ENCODE measurements at places on chromosomes 2 and 18.

DNA sequence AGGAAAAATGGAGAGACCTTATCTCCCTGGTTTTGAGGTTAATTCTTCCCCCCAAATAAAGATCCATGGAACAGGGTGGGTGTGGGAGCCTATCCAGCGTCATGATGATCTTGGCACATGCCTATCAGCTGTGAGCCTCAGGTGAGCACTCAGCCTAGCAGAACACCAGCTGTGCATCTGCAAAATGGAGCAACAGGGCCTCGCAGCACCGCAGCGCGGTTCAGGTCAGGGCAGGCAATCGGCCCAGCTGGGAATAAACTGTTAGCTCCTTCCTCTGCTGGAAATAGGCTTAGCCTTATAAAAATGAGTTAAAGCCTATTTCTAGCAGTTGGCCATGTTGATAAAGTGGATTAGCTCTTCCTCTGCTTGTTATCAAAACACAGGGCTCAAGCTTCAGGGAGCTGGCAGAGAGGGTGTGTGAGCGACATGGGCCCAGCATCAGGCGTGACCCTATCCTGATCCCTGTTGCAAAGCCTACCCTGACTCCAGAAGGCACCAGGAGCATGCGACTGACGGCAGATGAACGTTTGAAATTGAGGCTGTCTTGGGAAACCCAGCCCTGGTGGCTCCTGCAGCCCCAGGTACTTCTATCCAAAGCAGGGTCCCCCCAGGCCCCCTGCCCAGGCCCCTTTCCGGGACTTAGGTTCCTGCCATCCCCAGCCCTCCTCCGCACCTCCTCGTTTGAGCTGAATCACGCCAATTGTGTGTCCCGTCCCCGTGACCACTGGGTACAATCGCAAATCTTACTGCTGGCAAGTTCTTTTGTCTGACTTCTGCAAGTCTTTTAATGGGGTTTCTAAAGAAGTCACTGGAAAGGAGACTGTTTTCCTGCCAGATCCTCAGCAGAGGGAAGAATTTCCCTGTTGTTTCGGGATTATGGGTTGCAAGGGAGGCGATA is 35.4 kb downstream of the ARHGEF4 start:
- no peak for DNase-seq

DNA sequence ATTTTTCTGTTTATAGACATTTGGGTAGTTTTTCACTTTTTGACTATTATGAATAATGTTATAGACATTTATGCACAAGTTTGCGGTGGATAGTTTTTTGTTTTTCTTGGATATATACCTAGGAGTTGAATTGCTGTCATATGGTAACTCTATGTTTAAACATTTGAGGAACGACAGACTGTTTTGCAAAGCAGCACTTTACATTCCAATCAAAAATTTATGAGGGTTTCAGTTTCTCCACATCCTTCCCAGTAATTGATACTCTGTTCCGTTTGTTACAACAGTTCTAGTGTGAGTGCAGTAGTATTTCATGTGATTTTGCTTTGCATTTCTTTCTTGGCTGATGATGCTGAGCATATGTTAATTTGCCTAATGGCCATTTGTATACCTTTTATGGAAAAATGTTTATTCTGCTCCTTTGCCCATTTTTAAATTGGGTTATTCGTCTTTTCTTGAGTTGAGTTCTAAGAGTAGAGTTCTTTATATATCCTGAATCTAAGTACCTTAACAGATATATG is 617.3 kb upstream of the LRATD1 start:
- no peak for DNase-seq

- DNase-seq = peak; percentile 73
These were observed 49.6 kb upstream of the PAIP2B start for GRCh38 chr2:71276311-71277146.

- peak; percentile 44 for DNase-seq
These were observed 62.1 kb downstream of the NABP1 start for GRCh38 chr2:191740016-191740419.

GRCh38 chr2:9753665-9754531 is 89.4 kb upstream of the TAF1B start:
- DNase-seq = peak; percentile 50

GRCh38 chr2:171266102-171266501 is 105.4 kb upstream of the TLK1 start:
- no peak for DNase-seq

DNA sequence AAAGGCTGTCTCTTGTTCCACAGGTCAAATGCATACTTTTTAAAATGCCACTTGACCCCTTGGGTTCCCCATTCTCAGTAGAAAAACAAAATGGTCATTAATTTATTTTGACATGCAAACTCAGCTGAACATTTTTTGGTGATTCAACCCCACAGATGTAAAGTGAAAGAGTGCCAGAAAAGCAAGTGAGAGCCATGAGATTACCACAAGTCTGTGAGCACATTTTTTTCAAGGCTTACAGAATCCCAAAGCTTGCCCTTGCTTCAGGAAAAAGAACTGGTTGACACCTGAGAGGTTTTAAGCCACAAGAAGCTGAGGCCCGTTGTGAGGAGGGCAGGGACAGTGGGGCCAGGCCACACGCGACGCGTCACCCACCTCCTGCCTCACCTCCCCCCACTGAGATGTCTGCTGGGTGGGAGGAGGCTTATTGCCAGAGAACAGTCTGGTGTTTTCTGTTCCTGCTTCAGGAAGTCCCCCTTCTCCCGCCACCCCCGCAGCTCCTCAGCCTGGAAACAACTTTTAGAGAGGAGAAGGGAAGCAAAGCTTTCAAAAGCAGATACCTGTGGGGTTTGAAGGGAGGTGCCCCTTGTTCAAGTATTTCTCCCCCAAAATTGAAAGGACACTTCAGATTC is 70.4 kb upstream of the CYP1B1 start:
- DNase-seq = no peak

- DNase-seq = no peak
These were observed 156.4 kb upstream of the PXDN start for GRCh38 chr2:1900732-1901131.

- no peak for DNase-seq
These were observed 157.0 kb upstream of the SERPINE2 start for GRCh38 chr2:224195925-224196571.

DNA sequence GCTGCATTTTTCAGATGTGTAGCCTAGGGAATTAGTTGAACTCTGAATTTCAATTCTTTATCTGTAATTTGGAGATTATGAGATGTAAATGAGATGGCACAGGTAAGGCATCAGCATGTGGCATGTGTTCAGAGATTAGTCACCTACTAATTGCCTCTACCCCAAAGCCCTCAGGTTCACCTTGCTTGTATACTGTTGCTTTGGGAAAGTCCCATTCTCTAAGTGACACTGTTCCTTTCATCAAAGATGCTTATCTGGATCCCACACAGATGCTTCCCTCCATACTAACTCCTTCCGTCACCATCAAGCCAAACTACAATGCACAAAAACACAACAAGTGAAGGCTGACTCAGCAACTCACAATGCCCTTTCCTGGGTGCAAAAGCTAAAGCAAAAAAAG is 143.7 kb downstream of the LRATD1 start:
- DNase-seq = no peak

- no peak for DNase-seq
These were observed 12.5 kb downstream of the SPTBN1 start for GRCh38 chr2:54468673-54469072.

GRCh38 chr2:26161926-26162325 is 11.0 kb upstream of the GAREM2 start:
- DNase-seq = no peak

GRCh38 chr18:75088622-75089211 is 120.2 kb downstream of the PTGR3 start:
- DNase-seq = no peak

DNA sequence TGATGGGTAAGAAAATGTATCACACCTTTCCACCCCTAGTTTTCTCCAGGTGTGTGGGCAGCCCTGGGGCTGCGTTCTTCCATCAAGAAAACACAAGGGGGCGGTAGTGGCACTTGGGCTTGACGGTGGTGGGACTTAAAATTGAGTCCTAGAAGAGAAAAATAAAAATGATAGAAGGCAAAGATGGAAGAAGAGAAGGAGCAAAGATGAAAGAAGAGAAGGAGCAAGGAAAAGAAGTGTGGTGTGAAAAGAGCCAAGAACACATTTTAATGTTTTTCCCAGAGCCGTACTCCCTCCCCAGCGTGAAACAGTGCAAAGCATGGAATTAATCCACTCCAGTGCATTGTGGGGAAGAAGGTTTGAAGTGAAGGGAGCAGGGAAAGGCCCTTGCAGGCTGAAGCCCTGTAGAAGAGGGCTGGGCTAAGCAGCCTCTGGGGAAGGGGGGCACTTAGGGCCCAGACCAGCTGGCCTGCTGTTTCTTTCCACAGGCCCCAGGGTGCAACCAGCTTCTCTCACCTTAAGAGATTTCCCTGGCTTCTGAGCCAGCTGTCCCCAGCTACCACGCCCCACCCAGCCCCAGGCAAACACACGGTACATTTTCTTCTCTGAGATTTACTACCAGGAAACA is 256.8 kb downstream of the RNF152 start:
- DNase-seq = peak; percentile 18

DNA sequence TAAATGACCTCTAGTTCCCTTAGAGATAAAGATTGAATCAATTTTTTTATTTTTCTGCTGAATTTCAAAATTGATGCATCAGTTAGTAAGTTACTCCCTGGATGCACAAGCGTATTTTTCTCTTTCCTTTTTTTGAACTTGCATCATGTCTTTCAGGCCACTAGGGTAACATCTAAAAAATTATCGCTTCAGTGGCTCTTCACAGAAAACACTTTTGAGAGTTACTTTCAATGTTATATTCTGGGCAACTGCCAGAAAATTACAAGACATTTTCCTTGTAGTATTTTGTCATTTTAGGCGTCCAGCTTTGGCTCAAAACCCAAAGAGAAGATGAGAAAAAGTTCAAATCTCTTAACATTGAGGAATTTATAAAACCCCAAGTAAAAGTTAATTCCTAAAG is 59.8 kb downstream of the DSEL start:
- no peak for DNase-seq

DNA sequence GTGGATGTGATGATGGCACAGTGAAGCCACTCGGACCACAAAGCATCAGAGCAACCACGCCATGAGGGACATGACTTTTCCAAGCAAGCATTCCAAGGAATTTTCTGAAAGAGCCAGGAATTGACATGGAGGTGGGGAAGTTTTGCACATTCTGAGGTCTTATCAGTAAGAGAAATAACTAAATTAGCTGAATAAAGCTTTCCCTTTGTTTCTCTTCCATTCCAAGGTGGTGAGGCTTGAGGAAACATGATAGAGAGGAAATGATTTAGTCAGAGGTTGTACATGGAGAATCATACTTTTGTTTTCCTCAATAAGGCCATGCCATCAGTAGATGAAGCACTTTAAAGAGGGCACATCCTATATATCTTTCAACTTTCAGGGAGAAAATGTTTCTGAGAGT is 115.7 kb upstream of the MMADHC start:
- DNase-seq = no peak

DNA sequence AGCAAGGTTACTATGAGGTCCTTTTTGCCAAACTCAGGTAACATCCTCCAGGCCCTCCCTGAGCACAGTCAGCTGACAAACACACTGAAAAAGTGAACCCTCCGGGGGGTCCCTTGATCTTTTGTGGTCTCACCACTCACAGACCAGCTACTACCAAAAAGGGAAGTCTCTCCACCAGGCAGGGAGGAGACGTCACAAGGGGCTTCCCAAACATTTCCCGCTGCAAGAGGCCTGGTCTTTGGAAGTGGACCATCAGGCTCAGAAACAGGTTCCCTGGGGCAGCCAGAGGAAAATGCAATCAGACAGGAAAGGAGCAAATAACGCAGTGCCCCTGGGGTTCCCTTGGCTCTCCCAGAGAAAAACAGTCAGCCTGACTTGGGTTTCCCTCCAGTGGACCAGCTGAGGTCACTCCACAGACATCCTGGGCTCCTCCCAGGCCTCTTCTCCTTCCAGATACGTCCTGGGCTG is 38.7 kb upstream of the POMC start:
- DNase-seq = no peak

GRCh38 chr2:179909845-179910734 is 48.7 kb upstream of the ZNF385B start:
- no peak for DNase-seq

GRCh38 chr2:143451642-143452281 is 322.5 kb downstream of the ARHGAP15 start:
- no peak for DNase-seq

- DNase-seq = no peak
These were observed 2.0 kb downstream of the BCL11A start for GRCh38 chr2:60551240-60552077.

DNA sequence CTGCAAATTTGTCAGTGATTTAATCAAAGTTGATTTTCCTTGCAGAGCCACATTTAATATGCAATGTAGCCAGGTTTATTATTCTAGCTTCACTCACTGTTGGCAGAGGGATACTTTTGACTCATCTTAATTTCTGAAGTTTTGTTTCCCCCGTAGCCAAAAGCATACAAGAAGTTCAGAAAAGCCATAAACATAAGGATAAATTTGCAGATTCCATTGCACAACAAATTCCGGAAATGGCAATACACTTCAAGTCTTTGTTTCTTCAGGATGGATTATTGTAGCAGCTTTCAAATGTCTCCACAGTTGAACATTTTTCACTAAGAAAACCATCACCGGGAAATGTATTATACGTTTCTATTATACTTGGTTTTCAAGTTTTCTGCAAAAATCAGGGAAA is 88.0 kb upstream of the ZCCHC2 start:
- DNase-seq = no peak

- DNase-seq = no peak
These were observed 54.6 kb upstream of the MBP start for GRCh38 chr18:77187189-77187588.

DNA sequence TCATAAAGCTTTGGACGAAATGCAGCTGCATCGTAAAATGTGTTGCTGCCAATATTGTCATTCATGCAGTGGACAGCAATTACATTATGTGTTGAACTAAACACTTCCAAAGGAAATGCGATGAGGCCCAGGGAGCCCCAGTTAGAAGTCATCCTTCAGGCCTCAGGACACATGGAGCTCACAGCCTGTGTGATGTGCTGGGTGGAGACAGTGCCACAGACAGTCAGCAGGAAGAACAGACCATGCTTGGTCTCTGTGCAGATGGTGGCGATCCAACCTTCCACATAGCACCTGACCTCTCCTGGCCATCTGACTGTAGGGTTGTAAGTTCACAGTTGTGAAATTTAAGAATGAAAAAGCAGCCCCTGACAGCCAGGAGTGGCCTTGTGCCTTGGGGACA is 118.3 kb upstream of the ALKAL2 start:
- DNase-seq = no peak

Measured in effector memory CD8-positive, alpha-beta T cell (primary cell).